ENCODE measurements at places on chromosomes 16 and 17. TPM values are rescaled to one million over a fixed set of nuclear protein-coding genes. Genes with fewer than 3 reads are reported as not detected.
A peak's percentile ranks its signal among the peaks of the same experiment; 100 is the strongest.

GRCh38 chr16:73047536-73048291 is at the start of gene ZFHX3:
ZFHX3 (minus strand) TSS chr16:73048128; CDS start chr16:72960145, 87,983 bp downstream.
- DNase-seq: peak; percentile 92

- peak; percentile 49 for DNase-seq
These were observed 1.0 kb upstream of the TTYH2 start for GRCh38 chr17:74212209-74212912.

DNA sequence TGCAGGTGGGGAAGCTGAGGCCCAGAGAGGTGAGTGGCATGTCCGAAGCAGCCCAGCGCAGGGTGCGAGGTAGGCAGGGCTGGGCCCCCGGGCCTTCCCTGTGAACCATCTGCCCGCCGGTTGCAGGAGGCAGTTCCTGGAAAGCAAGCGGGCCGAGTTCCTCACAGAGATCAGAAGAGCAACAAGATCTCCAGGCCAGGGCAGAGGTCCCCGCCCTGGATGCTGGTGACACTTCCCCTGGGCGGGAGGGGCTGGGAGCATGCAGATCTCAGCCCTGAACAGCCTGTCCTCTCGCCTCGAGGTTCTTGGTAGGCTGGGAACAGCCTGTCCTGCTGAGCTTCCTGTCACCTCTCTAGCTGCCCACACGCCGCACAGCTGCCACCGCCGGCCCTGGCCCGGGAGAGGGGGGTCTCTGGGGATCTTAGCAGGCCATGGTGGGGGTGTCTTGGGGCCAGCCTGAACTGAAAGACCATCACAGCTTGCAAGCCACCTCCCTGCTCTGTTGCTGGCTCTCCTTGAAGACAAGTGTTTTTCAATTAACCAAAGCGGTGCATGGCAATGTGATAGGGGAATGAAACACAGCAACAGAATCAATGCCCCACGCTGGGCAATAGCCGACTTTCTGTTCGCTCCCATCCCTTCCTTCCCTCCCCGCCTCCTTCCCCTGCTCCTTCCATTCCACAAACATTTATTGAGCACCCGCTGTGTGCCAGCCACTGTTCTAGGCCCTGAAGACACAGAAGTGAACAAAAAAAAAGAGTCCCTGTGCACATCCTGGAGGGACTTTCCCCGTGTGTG is 31.7 kb downstream of the SOCS1 start:
- no peak for DNase-seq

DNA sequence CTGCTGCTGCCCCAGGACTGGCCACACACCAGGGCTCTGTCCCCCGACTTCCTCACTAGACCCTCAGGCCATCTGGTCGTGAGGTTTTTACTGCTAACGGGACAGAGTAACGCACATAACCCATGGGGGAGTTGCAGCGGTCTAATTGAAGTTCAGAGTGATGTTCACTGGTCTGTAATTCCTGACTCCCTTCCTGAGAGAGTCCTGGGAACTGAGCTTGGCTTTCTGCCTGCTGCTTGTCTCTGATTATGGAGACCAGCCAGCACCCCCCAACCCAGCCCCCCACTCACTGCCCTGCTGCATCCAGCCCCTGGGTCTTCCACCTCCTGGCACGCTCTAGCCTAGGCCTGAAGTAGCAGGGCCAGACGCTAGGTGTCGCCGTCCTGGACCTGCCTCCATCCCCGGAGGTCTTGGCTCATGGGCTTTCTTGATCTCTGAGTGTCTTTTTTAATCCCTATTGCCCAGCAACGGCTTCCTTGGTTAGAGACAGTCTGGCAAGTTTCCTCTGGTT is 192.9 kb downstream of the CCDC182 start:
- no peak for DNase-seq

- peak; percentile 89 for DNase-seq
These were observed 617 bp downstream of the ARMC7 start for GRCh38 chr17:75110234-75110937.

DNA sequence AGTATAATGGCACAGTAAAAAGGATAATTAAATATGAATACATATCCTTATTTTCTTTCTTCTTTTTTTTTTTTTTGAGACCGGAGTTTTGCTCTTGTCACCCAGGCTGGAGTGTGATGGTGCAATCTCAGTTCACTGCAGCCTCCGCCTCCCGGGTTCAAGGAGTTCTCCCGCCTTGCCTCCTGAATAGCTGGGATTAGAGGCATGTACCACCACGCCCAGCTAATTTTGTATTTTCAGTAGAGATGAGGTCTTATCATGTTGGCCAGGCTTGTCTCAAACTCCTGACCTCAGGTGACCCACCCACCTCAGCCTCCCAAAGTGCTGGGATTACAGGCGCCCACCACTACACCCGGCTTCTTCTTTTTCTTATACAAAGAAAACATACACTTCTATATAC is 12.0 kb downstream of the GABARAPL2 start:
- DNase-seq: no peak

DNA sequence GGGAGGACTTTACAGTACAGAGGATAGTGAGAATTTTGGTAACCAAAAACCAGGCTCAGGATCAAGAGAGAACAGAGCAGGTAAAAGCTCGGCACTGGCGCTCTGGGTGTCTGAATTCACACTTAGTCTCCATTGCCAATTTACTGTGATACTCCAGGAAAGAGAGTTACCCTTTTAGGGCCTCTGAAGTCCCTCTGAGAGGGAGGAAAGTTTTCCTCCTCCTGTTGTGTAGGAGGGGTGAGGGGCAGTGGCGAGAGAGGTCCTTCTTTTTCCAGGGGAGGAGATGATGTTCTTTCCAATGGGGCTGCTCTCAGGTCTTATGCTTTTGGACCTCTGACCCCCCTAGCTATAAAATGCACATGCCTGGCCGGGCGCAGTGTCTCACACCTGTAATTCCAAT is 5.4 kb upstream of the TNS4 start:
- no peak for DNase-seq

DNA sequence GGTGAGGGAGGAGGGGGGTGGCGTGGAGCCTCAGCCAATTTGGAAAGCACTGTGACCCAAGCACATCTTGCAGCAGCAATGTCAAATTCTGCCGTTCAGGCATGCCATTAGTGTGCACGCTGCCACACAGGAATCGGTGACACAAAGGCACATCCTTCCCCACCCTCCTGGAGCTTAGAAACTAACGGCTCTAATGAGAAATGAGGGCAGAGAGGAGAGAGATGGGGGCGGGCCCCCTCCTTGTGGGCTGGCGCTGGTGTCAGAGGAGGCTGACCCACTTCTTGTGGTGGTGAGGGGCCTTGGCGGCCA is 94.8 kb downstream of the RTN4RL1 start:
- no peak for DNase-seq

DNA sequence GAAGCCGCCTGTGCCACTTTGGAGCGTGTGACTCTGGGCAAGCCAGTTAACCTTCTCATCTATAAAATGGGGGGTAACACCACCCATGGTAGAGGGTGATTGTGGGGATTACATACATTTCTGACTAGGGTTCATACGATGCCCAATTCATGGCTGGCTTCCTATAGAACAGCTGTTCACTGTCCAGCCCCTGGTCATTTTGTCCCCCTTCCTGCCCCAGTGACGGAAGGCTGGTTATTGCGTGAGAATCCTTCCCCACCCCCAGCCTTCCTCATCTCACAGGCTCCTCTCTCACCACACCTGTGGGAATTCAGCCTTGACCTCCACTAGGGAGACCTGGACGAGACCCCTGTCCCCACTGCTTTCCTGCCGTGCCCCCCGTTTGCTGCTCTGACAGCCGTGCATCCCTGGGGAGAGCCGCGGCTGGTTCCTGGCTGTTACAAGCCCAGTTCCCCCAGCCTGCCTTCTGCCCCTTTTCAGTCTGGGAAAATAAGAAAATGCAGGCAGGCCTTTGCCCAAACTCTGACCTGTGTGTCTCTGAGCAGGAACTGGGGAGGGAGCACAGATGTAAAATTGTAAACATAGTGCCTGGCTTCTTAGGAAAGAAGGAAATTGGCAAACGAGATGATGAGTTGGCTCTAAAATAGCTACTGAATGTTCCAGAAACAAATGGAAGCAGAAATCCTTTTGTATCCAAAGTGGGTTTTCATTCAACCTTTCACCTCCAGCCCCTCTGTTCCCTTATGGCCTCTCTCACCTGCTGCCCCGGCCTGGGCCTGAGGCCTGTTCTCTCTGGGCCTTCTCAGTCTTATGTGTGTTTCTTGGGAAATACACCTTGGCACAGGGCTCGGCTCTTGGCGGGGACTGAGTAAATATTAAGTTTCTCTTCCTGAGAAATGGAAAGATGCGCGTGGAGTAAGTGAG is 67.3 kb downstream of the OR1D5 start:
- no peak for DNase-seq

DNA sequence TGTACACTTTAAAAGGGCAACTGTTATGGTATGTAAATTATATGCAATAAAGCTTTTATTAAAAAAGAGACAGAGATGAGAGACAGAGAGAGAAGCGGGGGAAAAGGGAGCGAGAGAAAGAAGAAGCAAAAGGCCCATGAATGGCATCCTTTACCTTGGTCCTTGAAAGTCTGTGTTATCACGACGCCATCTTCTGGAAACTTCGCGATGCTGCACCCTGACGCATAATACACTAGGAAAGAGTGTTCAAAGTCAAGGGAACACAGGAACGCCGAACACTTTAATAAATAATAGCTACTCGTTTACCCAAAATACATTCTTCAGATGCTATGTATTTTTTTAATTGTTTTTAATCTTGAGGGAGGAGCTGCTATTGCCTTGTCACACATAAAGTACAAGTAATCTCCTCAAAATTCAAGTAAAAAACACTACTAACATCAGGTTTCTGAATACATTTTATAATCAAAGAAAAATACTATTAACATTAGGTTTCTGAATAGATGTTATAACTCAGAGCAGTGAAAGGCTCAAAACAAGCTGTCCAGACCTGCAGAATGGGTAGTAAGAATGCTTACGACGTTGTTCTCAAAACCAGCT is 23.0 kb upstream of the SLC38A8 start:
- peak; percentile 49 for DNase-seq

- DNase-seq: no peak
These were observed 144.8 kb downstream of the CDH8 start for GRCh38 chr16:61891460-61891859.

DNA sequence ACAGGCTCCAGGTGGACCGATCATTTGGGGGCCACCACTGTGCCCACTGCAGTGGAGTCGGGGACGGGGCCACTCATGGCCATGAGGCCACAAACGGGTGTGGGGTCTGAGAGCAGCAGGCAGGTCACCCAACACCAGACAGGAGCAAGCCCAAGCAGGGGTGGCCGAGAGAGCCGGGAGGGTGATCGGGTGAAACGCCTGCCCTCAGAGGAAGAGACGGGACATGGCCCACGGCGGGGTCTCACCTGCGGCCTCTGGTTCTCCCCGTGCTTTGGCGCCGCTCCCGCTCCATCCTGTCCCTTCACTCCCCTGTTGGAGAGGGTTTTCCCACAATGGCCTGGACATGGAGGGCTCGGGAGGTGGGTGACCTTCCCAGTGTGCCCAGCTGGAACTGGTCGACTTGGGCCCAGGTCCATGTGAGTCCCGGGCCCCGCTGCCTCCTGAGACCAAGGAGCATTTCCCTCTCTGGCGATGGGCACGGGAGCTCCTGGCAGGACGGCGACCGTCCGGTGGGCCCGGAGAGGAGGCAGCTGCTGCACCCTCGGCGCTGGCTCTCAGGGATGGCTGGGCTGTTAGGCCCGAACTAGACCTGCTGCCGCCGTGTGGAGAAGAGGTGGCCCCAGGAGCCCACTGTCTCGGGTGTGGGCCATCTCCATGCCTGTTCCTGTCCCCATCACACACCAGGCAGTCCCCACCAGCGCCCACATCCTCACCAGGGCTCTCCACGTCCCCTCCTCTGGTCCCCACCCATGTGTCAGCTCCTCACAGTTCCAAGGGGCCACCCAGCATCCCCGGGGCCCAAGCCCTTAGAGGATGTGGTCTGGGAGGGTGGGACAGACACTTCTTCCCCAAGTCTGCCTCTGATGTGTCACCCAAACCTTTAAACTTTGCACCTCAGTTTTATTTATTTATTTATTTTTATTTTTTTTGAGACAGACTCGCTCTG is 13.4 kb upstream of the BAHCC1 start:
- DNase-seq: no peak

DNA sequence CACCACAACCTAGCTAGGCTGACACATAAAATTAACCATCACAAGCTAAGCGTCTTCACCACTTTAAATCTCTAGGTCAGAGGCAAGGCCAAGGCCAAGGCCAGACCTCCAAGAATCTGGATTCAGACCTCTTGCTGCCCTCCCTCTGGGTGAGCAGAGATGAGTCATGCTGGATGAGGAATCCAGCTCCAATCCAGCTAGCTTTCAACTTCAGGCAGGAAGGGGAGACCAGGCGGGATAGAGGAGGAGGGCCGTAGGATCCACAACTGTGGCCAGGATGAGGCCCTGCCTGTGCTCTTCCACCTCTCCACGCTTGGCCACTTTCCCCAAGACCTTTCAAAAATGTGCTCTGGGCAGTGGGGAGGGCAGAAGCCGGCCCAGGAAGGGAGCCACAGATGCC is 14.7 kb downstream of the LRRC75A start:
- peak; percentile 99 for DNase-seq

SRL gene
- total RNA-seq: not detected

EPX gene
- total RNA-seq: not detected

TMEM100 gene
- 0.36 TPM for total RNA-seq

PYY gene
- not detected for total RNA-seq

GAST gene
- not detected for total RNA-seq

PIRT gene
- not detected for total RNA-seq

OR4D1 gene
- total RNA-seq: not detected

CPHXL2 gene
- not detected for total RNA-seq

DPEP3 gene
- total RNA-seq: not detected

NLRC3 gene
- under 0.01 TPM for total RNA-seq
